ENCODE measurements at places on chromosomes 7 and 10. TPM values are rescaled to one million over a fixed set of nuclear protein-coding genes. Genes with fewer than 3 reads are reported as not detected.

CLDN3 gene
- 1.3 TPM for polyA plus RNA-seq

PRLHR gene
- polyA plus RNA-seq: not detected

ACTL6B gene
- not detected for polyA plus RNA-seq

ACBD5 gene
- 25.9 TPM for polyA plus RNA-seq

DNA sequence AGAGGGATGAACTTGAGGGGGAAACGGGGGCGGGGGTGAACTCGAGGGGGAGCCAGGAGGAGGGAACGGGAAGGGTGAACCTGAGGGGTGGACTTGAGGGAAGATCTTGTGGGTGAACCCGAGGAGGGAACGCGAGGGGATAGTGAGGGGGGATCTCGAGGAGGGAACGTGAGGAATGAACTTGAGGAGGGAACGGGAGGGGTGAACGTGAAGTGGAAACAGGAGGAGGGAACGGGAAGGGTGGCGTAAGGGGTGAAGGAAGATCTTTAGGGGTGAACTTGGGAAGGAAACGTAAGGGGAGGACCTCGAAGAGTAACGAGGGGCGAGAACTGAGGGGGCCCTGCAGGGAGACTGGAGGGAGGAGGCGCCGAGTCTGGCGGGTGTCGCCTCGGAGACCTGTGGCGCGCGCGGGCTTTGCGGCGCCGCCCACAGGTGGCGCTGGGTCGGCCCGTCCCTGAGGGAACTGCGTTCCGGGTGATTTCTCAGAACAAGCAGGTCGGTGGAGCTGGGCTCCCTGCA, 651 bp downstream of the MYO3A start:
- no peak for DNase-seq

DNA sequence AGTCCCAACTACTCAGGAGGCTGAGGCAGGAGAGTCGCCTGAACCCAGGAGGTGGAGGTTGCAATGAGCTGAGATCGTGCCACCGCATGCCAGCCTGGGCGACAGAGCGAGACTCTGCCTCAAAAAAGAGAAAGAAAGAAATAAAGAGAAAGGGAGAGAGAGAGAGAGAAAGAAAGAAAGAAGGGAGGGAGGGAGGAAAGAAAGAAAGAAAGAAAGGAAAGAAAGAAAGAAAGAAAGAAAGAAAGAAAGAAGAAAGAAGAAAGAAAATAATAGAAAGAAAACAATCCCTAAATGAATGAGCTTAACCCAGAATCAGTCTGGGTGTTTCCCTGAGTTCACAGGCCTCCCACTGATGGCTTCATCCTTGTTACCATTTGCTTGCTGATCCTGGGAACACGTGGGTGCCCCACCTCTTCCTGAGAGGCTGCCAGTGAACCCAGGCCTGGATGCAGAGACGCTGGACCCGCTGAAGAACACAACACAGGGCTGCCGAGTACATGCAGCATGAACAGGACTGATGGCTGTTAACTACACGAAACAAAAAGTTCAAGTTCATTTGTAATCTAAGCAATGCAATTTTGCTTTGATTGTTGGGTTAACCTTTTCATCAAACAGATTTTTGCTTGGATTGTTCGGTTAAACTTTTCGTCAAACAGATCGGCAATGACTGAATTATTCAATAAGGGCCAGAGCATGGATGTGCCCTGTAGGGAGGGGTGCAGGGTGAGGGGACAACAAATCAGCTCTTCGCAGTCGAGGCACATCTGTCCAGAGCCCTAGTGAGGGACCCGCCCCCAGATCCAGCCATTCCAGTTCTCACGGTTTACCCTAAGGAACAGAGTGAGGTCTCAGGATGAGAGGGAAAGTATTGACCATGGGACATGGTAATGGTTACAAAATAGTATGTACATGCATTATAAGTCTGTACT, 11.5 kb downstream of the NPFFR1 start:
- DNase-seq: no peak

DNA sequence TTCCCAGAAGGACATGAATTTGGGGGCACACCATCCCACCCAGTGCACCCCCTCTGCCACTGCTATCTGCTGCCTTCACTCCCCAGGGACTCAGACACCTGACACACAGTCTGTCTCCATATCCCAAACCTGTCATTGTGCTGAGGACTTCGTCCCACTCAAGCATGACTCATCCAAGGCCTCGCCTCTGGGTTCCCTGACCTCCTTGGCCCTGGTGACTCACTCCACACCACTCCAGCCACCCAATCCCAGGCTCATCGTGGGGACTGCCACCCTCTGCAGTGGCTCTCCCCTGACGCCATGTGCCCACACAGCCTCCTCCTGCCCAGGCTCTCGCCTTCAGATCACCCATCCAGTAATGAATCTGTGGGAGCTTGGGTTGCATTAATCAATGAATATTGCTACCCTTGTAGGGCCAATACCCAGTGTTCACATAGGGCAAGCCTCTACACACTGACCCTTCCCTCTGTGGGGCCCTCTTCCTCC, 6.6 kb upstream of the INSIG1 start:
- DNase-seq: peak; percentile 66

GRCh38 chr10:127576051-127576450, 26.9 kb downstream of the NPS start:
- DNase-seq: no peak

- peak; percentile 82 for DNase-seq
Measured at GRCh38 chr10:84256510-84257342, 11.9 kb downstream of the RGR start.

- peak; percentile 83 for DNase-seq
Measured at GRCh38 chr10:117165538-117166417, 27.7 kb upstream of the VAX1 start.

DNA sequence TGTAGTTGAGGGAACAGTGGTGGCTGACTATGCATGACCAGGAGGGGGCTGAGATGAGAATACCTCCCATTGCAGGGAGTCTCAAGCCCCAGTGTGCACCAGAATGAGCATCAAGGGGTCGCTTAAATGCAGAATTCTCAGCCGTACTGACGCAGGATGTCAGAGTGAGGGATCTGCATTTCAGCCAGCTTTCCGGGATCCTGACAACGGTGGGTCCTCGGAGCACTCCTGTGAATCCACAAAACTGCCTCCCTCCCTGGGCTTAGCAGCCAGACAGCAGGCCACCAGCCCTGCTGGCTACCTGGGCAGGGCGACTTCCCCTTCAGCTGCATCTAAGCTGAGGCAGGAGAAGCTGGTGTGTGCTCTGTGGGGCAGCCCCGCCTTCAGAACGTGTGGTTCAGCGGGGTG, 21.8 kb upstream of the LOXL4 start:
- DNase-seq: no peak

DNA sequence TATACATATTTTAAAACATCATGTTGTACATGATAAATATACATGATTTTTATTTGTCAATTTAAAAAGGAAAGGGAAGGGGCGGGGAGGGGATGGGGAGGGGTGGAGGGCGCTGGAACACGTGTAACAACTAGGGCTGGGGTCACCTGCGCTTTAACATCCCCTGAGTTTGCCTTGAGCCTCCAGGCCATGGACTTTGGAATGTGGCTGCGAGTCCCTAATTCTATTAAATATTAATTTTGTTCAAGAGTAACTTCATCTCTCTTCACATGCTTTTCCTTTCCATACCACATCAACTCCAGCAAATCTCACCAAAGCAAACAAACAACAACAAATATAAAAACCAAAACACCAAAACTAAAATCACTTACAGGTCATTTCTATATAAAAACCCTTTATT, 10.6 kb downstream of the IFIT5 start:
- no peak for DNase-seq

- no peak for DNase-seq
Measured at GRCh38 chr7:29281782-29282541, 87.4 kb downstream of the CHN2 start.

DNA sequence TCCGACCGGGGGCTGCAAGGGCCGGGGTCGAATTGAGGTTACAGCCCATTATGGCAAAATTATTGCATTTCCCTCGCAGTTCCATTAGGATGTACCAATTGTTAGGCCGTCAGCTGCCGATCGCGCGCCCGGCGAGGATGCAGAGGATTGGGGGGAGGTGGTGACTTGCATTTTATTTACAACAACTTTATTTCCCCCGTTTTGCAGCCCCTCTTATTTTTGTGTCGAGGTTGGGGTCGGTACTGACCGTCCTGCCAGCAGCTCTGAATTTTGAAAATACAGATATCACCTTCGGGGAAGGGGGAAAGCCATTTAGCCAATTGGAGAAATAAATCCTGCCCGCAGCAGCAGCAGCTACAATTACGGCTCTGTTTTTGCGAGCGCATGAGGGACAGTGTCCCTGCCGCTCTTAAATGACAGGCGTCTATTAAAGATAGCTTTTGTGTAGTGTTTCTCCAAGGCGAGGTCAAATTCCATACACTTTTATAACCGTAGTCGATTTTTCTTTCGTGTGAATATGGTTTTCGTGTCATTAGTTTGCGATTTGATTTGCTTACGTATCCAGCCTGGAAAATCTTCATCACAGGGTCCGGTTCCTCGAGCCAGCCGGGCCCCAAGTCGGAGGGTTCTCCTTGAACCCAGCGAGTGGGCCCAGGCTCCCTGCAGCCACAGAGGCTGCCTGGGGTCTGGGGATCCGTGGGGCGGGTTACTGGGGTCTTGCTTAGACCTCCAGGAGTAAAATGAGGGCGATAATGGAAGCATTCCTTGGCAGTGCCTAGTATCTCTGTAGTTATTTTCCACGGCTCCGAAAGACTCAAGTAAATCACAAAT, 684 bp upstream of the HOXA5 start:
- no peak for DNase-seq

DNA sequence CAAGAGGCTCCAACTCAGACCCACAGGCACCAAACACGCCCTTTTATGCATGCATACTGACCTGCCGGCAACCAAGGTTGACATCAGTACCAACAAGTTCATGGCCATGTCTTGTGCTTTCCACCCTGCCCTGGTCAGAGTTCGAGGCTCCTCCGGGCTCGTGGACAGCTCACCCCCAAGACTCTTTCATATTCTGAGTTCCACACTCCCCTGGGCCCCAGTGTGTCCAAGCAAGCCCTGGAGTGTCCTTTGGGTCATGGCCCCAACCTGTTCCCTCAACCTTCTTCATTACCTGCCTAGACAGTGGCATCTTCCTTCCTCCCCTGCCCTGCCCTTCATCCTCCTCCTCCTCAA, 40.5 kb downstream of the HIF1AN start:
- DNase-seq: no peak

GRCh38 chr10:14751921-14752320, 22.8 kb downstream of the FAM107B start:
- no peak for DNase-seq

Data from aorta (tissue), 5 donors.